ENCODE measurements at places on chromosomes 2 and 18.

DNA sequence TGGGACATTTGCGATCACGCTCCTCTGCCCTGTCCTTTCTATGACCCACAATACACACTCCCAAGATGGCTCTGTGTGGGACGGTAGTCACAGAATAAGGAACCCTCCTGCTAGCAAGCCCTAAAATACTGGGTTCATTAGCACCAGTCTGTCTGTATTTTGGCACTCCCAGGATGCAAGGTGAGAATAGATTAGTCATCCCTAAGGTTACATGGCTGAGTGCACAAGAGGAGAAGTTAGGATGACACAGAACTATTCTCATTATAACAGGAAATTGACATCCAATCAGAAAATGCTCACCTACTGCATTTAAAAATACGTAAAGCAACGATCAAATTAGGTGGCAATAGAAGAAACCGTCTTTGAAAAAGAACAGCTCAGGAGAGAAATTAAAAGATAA, 590.2 kb downstream of the EPHA4 start:
- DNase-seq: no peak

DNA sequence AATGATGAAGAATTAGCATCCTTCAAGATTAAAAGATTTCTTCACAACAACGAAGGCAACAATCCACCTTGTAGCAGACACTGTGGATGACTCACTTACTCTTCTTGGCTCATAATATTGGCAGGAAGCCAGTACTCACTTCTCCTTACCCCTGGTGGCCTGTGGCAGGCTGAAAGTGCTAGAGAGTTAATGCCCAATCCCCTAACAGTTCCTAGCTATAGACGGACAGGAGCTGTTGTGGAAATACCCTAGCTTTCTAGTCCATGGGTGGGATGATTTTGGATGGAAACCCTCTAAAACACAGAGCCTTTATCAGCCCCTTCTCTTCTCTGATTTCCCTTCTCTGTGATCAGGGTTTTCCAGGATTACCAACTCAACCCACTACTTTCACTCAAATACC, 128.6 kb upstream of the NYAP2 start:
- peak; percentile 51 for DNase-seq

DNA sequence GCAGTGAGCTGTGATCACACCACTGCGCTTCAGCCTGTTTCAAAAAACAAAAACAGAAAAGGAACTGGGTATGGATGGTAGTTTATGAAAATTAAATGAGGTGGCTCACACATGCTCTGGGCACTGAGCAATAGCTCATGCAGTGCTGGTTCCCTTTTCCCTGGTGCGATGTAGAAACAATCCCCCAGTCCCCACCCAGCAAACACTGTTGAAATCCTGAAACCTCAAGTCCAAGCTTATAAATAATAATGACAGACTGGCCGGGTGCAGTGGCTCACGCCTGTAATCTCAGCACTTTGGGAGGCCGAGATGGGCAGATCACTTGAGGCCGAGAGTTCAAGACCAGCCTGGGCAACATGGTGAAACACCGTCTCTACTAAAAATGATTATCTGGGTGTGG, 55.4 kb upstream of the SMAD2 start:
- DNase-seq: no peak

- DNase-seq: peak; percentile 4
Observed at GRCh38 chr2:17306706-17307105, 211.5 kb downstream of the RAD51AP2 start.

DNA sequence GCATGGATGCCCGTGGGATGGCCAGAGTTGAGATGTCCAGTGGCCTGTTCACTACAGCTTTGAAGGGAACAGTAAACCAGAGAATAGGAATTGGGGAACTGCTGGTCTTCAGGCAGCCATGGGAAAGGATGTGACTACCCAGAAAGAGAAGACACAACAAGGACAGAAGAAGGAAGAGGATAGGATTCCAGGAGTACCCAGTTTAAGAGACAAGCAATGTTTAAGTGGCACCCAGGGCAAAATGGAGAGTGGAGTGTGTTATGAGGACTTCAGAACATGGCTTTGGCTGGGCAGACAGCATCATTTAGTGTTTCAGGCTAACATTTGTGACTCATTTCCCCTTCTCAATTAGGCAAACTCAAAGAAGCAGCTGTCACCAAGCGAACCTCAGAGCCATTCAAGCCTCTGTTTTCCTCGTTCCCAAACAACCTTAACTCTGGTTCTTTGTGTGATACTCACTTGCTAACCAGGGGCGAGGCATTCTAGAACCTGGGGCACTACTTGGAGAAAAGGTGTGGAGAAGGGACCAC, 4.0 kb upstream of the FAM124B start:
- DNase-seq: no peak

- DNase-seq: no peak
Observed at GRCh38 chr2:17876590-17876989, 1.9 kb upstream of the KCNS3 start.

DNA sequence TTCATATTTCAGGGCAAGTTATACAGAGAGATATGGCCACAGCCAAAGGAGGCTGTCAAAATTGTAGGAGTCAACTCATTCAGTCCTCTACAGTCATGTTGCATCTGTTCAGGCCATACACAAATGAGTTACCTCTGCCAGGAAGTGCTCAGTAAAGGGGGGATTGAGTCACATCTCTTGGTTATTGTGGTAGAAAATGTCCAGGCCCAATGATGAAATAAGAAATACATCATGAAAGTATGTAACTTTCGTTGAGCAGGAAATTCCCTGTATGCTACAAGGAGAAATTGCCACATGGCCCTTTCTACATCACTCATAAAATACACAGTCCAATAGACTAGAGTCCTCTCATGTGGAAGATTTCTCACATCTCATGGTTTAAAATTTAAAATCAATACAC, 103.9 kb upstream of the COL3A1 start:
- peak; percentile 81 for DNase-seq

GRCh38 chr2:23761638-23762037, 165.3 kb downstream of the ATAD2B start:
- DNase-seq: no peak

- DNase-seq: no peak
Observed at GRCh38 chr2:238894226-238894949, 46.5 kb downstream of the TWIST2 start.

DNA sequence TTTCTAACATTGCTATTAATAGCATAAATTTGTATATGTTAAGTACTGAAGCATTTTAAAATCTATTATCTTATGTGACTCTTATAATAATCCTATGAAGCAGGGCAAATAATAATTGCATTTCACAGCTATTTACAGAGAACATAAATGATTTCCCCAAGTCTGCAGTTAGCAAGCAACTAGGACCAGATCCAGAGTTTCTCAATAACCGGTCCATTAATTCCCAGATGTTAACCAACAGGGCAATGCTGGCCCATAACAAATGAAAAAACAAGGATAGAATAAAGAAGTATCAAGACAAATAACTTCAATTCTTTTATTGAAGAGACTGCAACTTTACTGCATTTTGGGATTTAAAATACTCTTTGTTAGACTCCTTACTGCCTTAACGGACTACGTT, 91.7 kb upstream of the SPTBN1 start:
- no peak for DNase-seq

DNA sequence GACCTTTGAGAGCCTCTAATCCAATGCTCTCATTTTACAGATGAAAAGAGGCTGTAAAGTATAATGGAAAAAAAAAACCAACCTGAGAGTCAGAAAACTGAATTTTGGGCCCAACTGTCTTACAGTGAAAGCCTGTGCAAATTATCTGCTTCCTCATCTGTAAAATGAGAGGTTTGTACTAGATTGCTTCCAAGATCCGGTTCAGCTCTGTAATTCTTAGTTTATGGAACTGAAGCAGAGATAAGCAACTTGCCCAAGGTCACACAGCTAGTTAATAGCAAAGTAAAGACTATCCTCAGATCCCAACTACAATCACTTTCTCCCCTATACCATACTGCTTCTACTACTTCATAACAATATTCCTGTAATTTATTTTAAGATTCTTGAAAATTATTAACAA, 6.3 kb downstream of the TLK1 start:
- DNase-seq: no peak

DNA sequence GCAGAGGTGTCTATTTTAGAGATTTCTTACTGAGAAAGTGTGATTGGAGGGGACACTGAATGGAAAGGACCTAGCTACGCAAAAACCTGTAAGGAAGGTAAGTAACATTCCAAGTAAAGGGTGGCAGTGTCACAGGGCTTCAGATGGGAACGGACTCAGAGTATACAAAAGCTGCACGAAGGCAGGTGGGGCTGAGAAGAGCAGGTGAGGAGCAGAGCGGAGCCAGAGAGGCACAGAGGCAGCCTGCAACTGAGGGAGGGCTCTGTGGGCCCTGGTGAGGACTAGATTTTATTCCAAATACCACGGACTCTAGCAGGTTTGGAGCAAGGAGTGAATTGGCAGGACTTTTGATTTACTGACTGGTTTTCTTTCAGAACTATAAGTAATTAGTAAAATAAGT, 331.3 kb upstream of the PKDCC start:
- DNase-seq: no peak

DNA sequence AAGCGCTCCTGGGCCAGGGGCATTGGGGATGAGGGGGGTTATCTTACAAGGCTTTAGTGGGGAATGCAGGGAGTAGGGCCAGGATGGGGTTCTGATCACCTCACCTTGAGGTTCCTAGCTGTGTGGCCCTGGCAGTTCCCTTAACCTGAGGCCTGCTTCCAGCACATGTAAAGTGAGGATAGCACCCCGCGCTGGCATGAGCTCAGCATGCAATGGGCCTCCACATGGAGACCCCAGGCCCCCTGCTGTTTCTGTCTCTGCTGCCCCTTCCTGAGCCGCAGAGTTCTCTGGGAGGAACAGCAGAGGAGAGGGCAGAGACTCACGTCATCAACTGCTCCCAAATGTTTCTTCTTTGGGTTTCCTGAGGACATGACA, 8.6 kb upstream of the TEX51 start:
- no peak for DNase-seq

DNA sequence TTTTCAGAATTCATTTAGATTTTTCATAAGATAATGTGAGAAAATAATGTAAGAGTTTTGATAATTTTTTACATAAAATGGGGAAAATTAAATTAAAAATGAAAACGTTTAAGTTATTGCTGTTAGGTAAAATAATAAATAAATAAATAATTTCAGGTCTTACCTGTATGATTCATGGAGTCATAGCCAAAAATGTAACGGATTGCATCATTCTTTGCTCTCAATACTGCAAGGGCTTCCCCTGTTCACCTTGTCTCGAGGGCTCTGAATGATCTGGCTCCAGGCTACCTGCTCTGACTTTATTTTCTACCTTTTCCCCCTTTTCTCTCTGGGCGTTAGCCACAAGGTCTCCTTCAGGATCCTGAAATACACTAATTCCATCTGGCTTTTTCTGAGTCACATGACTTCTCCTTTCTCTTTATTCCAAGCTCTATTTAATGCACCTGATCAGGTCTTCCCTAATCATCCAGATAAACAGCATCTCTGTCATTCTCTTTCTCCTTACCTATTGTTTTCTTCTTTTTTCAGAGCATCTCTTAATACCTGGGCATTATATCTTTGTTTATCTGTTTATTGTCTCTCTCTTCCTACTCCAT, 30.0 kb upstream of the CFAP36 start:
- DNase-seq: no peak

GRCh38 chr2:197940382-197940781, 136.0 kb downstream of the PLCL1 start:
- DNase-seq: no peak

GRCh38 chr2:135998879-135999278, 13.5 kb upstream of the DARS1 start:
- no peak for DNase-seq

GRCh38 chr18:26547646-26548414, 523 bp downstream of the KCTD1 start:
- DNase-seq: peak; percentile 82

DNA sequence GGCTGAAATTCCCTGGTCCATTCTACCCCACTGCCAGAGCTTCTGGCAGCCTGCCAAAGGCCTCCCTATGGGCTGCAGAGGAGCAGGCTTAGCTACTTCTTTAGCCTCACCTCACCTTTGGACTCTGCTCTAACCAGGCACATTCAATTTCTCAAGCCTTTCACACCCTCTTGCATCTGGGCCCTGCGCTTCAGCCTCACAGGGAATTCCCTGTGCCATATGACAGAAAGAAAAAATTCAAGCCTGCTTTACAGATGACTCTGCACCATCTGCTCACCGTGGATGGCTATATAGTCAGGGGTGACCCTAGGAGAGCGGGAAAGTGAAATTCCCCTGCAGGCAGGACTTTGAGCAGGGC, 62.5 kb downstream of the REEP1 start:
- no peak for DNase-seq

- DNase-seq: peak; percentile 57
Observed at GRCh38 chr2:97699765-97700444, 13.5 kb upstream of the ZAP70 start.

DNA sequence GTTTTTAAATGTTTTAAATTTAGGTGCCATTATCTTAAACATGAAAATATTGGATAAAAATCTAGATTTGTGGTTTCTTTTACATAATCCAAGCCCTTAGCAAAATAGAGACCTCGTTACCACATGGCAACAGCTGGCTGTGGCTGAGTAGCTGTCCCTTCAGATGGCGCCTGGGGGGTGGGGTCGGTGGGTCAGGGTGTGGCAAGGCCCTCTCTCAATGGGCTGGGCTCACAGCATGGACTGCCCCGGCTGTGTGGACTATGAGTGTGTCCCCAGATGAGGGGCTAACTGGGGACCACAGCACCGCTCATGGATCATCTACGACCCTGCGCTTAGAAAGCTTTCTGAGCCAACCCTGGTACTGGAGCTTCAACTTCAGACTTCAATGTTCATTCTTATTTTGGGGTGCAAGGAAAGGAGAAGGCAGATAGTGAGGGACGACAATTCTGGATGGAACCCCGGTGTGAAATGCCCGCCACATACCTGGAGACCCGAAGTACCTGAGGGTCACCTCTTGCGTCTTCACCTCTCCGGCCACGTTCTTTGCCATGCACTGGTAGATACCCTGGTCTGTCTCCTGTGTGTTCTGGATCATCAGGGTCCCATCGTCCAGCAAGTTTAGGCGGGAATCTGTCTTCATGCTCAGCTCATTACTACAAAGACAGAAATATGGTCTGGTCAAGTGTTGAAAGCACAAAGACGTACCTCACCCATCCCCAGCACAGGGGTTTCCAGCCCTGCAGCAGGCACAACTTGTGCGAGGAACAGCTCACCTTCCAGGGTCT, 71.0 kb downstream of the PXDN start:
- no peak for DNase-seq

DNA sequence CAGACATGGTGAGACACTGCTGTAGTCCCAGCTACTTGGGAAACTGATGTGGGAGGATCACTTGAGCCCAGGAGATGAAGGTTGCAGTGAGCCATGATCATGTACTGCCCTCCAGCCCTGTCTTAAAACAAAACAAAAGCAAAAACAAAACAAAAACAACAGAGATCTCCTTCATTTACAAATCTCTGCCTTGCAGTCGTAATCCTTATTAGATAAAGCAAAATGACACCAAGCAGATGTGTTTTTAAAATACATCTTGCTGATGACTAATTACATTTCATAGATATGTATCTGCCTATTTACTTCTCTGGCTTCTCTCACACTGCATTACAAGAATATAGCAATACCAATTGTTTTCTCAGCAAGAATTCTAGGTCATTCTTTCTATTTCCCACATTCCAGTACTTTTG, 22.8 kb downstream of the NFE2L2 start:
- peak; percentile 51 for DNase-seq

- no peak for DNase-seq
Observed at GRCh38 chr2:10235909-10236550, 66.7 kb upstream of the HPCAL1 start.
